GF-D8 (cell line): ENCODE measurements at places on chromosomes 4 and X.

DNA sequence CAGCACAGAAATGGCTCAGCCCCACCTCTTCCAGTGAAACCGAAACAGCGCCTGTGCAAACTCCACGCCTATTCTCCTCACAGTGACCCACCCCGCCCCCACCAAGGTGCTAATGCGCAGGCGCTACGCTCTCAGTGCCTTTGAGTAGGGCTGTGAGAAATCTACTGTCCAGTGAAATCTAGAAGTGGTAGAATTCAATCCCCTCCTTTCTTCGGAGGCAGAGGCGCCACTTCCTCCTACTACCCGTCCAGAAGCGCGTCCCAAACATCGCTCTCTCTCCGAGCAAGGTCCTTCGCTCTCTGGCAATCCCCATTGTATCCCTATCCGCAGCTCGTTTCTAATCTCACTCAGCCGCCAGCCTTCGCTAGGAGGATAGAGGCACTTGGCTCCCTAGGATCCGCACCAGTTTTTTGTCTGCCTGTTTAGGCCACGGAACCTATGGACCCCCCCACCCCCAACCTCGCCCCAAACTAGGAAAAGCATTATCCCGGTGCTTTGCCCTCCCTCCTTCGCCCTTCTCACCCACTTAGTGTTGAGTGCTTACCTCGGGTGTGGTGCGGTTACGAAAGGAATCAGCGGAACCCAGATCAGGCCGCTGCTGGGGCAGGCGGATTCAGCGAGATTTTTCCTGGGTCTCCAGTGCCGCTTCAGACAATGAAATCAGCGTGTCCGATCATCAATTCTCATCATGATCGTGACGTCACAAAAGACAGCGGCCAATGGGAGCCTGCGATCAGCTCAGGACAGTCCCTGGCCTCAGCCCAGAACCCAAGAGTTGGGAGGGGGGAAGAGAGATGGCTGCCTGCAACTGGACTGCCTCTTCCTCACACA lies at the start of gene HDX:
Gene HDX, minus strand, starts transcription at position 656 of the 831 bp plus-strand sequence. CDS start 27,056 bp downstream, outside the sequence.
- DNase-seq, result no peak

DNA sequence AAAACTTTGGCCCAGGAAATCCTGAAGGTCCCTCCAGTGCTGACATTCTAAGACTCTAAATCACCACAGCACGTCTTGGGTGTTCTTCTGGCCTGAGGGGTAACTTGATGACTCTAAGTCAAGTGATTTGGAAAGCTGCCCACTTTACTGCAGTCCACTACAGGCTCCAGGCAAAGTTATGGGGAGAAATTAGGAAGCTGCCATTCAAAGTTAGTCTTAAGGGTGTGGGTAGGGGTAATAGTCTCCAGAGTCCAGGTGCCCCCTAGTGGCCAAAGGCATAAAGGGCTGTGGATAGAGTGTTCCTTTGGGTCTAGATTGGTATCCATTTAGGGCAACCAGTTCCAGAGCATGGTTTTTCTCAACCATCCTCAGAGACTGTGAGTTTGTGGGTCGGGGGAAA lies 38.7 kb upstream of the SLC16A2 start:
- no peak for DNase-seq

DNA sequence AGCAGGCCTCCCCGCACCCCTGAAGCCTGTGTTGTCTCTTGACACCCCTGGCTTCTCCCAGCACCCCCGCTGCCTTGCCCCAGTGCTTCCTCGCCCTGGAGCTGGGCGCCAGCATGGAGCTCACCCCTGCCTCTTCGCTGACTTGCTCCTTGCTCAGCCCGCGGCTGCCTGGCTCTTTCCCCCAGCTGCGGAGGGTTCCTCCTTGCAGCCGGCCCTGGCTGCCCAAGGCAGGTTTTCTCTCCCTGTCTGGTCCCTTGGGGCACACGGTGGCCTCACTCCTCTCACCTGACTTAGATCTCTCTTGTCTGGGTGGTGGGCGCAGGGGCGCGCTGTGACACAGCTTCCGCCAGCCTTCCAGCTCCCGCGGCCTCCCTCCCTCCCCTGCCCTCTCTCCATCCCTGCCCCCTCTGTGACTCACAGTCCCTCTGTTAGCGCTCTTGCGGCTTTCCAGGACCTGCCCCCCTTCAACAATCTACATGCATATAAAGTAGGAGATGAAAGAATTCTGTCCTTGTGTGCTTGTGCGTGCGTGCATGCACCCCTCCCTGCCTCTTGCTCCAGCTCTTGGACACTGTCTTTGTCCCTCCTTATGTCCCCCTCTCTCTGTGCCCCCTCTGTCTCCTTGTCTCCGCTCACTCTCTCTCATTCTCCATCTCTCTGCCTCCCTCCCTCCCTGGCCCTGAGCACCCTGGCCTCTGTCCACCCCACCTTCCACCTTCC lies 2.2 kb downstream of the PLXNB3 start:
- no peak for DNase-seq

DNA sequence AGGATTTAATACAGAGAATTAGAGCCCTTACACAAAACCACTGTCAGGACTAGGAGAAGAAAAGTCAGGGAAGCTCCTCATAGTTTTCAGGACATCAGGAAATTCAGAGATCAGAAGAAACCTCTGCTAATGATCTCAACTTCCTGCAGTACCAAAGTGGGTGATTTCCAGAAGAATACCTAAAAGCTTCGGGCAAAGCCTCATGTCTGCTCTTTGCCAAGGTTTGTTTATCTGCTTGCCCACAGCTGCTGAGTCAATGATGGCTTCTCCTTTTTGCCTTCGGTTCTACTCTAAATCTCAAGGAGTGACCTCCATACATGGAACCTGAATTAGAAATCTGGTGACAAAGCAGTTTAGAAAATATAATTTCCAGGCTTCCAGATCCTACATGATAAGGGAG lies 68.4 kb downstream of the USP38 start:
- DNase-seq, result no peak

DNA sequence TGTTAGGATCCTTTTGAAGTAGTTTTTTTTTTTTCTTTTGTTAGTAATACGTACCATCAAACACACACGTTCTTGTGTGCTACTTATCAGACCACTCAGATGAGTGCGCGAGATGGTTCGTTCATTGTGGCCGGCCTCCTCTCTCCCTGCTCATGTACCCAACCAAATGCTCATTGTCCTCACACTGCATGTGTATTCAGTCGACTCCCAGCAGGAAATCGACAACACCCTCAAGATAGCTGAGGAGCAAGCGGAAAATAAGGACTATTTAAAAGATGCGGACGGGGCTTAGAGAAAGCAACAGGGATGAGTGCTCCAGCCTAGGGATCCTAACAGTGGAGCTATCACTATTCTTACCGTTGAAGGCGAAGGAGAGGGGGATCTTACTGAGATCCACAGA lies 72.9 kb upstream of the GUCY1A1 start:
- no peak for DNase-seq

- no peak for DNase-seq
These were observed 252.6 kb downstream of the ANKRD50 start for GRCh38 chr4:124459941-124460310.

- no peak for DNase-seq
These were observed 168.9 kb downstream of the ZNF674 start for GRCh38 chrX:46376246-46376885.
